ENCODE measurements at places on chromosomes 3 and 15. TPM values are rescaled to one million over a fixed set of nuclear protein-coding genes. Genes with fewer than 3 reads are reported as not detected.

KLHL40 gene
- total RNA-seq = not detected

- no peak for DNase-seq
These were observed 399.1 kb downstream of the RBMS3 start for GRCh38 chr3:29679944-29680343.

DNA sequence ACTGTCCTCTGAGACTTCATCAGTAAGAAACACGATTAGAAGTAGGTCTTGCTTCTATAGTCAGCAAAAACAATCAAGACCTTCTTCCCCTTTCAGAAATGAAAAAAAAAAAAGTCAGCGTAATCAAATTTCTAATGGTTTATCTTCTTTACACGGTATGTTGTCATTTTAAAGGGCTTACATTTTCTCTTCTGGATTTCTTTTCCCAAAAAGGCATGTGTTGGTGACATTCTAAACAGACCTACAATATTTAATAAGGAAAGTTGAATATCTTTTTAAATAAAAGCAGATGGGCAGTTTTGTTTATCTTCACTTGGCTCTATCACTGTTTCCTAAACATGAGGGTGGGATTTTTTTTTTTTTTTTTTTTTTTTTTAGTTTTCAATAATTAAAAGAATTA lies 197.3 kb upstream of the ADAMTS9 start:
- no peak for DNase-seq

GRCh38 chr3:13475871-13476590 lies 4.1 kb upstream of the HDAC11 start:
- DNase-seq = no peak

SCAMP5 gene
- 1.1 TPM for total RNA-seq

DNA sequence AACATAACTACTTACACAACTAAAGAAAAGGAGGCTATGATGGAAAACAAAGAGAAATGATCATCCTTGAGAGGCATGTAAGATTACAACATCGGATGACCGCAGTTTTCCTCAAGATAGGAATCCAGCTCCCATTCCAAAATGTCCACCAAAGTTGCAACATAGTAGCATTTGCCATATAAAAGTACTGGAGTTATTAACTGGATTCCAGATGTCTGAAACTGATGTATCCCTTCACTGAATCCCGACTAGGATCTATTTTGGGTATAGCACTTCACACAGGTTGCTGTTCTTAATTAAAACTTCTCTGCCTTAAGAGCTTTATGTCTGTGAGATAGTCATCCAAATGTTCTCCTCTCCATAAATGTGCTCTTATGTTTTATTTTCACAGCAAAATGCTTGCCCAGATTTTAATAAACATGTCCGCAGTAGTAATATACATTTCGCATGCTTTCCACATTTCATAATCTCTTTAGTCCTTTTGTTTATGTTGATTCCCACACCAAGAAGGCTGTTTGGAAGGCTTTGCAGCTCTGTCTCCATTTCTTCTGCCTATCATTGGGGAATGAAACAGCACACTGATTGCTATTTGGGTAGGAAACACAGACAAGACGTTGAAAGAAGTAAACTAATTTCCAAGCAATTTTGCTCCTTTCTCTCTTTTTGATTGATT lies 716.5 kb upstream of the CFAP20DC start:
- DNase-seq = no peak

CTDSPL gene
- total RNA-seq = 2.1 TPM

DNA sequence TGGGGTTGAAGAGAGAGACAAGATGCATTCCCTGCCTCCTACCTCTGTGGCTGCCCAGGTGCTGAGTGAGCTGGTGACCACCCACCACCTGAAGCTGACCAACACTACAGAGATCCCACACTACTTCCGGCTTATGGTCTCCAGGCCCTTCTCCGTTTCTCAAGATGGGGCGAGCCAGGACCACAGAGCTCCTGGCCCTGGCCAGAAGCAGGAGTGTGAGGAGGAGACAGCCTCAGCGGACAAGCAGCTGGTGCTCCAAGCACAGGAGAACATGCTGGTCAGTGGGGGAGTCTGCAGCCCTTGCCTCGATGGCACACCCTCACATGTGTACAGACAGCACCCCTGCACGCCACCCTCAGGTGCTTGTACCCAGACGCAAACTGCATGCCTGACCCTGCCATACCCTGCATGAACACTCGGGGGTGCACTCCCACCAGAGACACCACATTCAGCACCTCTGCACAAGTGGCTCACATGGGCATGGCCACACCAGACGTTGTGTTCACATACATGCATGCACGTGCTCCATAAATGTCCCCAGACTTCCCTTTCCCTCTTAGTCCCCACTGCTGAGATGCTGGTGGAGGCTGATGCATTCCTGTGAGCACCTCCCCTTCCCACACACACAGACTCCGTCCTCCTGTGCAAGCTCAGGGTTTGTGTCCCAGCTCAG lies 19.0 kb downstream of the ACAA1 start:
- peak; percentile 84 for DNase-seq

TLR9 gene
- total RNA-seq = 0.52 TPM

DNA sequence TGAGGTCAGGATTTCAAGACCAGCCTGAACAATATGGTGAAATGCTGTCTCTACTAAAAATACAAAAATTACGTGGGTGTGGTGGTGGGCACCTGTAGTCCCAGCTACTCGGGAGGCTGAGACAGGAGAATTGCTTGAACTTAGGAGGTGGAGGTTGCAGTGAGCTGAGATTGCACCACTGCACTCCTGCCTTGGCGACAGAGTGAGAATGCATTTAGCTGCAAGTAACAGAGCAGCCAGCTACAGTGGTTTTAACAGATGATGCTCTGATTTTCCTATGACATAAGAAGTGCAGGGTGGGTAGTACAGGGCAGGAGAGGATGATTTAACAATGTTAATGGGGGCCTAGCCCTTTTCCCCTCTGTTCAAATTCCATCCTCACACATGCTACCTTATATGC lies 267.9 kb downstream of the RPLP1 start:
- peak; percentile 31 for DNase-seq

DNA sequence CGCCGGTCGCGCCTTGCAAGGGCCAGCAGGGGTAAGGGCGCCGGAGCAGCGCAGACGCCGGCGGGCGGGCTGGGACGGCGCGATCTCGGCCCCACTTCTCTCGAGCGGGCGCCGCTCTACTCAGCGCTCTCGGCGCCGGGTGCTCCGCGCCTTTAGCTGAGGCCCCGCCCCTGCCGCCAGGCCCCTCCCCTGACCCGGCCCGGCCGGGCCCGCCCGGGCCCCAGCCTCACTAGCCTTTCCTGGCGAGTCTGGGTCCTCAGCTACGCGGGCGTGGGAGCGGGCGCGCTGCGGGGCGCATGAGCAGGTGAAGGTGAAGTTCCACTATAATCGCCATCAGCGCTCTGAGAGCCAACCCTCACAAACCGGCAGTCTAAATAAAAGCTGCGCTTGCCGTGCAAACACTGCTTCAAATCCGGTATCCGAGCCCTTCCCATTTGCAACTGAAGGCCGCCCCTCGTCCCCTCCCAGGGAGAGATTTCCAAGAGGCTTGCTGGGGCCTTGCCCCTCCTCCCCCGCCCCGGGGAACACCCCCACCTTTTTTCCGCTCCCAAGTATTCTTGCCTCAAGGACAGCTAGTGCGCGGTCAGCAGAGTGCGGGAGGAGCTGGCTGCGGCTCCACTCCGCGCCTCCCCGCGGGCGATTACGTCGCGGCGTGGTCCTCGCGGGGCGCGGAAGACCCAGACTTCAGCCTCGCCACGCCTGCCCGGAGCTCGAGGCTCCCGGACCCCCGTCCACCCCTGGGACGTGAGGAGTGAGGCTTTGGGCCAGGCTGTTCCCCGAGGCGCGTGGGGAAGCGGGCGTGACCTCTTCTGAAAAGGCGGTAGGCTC lies at the start of gene RPP25:
Gene RPP25 (minus strand): TSS at position 125 of the 828 bp plus-strand sequence. CDS start 189 bp downstream, outside the sequence.
- peak; percentile 78 for DNase-seq

MUSTN1 gene
- 1.5 TPM for total RNA-seq

DNA sequence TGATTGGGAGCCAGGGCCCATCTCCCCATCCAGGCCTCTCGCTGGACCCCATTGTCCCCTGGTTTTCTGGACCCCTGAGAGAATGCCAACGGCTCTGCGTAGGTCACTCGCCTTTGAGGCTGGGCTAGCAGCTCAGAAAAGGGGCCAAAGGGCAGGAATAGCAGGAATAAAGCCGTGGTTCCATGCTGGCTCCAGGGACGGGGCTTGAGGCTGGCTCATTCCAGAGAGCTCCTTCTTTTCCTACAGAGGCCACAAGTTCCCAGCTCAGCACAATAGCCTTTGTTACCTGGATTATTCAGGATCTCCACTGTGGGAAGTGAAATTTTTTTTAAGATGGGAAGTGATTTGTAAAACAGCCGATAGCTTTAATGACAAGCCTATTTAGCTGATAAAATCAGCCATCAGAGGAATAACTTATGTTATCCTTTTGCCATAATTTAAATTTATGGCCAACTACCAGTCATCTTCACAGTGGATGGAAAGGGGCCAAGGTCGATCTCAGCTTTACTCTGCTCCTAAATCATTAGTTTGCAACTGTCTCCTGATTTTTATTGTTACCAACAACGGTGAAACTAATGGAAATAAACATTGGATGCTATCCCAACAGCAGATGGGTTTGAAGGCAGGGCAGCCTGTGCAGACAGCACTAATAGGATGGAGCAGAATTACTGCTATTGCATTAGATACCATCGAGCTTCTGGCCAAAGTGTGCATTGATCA lies 124.3 kb downstream of the TMEM266 start:
- no peak for DNase-seq

DNA sequence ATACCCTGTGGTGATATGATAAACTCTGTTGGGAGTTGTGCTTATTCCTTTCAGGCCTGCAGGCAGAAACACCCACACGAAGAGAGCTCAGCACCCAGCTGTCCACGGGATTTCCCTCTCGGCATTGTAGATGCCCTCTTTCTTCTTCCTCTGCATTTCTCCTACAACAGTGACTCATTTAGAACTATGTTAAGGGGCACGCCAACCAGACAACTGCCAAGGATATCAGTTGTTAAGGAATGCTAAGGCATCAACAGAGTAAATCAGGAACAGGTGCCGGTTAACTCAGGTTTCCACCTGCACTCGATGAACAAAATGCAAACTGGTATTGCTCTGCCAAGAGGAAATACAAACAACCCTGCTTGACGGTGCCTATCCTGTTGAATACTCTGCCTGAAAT lies 270.0 kb upstream of the PEX5L start:
- DNase-seq = no peak
